ENCODE measurements at places on chromosomes 2 and 18.

- no peak for DNase-seq
Observed at GRCh38 chr2:974054-974453, 23.4 kb downstream of the SNTG2 start.

DNA sequence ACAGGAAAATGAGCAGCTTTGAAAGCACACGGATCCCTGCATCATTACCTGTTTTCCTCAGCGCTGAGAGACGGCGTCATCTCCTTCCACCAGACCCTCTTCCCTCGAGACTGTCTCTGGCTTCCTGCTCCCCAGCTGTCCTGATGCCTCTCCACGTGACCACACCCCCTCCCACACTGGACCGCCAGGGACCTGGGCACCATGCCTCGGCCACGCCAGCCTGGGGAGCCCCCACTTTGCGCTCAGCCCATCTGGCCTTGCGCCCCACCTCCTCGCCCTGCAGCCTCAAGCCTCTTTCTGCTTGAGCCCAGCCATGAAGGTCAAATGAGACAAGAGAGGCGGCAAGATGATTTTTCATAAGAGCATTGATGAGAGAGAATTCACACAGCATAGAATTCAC, 66.0 kb upstream of the ACKR3 start:
- no peak for DNase-seq

- no peak for DNase-seq
Observed at GRCh38 chr2:122745603-122746002, 990.2 kb downstream of the TSN start.

- no peak for DNase-seq
Observed at GRCh38 chr2:113823716-113824595, 65.9 kb upstream of the ACTR3 start.

- peak; percentile 82 for DNase-seq
Observed at GRCh38 chr18:34976899-34977837, 64.0 kb upstream of the MAPRE2 start.

GRCh38 chr2:176534798-176535466, 265.7 kb downstream of the MTX2 start:
- DNase-seq, result no peak
